Stimulated activated CD4-positive, alpha-beta T cell treated with anti-CD3 and anti-CD28 coated beads, Interleukin-4, amount 100 ng/mL, for 48 hours (primary cell): ENCODE measurements at places on chromosomes 4 and X.

- no peak for DNase-seq
These were observed 47.0 kb downstream of the ASIC5 start for GRCh38 chr4:155819066-155819465.

DNA sequence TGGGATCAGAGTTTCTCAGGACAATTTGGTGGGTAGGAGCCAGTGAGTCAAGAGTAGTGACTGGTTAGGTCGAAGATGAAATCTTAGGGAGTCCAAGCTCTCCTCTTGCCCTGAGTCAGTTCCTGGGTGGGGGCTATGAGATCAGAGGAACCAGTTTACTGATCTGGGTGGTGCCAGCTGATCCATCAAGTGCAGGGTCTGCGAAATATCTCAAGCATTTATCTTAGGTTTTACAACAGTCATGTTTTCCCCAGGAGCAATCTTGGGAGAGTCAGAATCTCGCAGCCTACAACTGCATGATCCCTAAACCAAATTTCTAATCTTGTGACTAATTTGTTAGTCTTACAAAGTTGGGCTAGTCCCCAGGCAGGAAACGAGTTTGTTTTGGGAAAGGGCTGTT is 1833.2 kb upstream of the PCDH7 start:
- no peak for DNase-seq

- no peak for DNase-seq
These were observed 113.2 kb downstream of the MID1 start for GRCh38 chrX:10507181-10507580.

DNA sequence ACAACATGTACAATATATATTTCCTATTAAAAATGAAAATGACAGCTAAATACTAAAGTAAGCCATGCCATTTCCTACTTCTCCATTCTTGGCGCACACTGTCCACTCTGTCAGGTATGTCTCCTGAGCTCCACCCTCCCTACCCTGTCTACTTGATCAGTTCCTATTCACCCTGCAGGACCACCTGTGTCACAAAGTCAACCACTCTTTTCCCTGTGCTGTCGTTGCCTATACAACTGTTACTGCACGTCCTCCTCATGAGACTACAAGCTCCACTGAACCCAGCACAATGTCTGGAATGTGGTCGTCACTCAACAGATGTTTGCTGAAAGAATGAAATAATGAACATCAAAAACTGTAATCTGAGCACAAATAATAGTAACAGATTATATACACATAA is 54.9 kb downstream of the SLC9A7 start:
- DNase-seq, result no peak

DNA sequence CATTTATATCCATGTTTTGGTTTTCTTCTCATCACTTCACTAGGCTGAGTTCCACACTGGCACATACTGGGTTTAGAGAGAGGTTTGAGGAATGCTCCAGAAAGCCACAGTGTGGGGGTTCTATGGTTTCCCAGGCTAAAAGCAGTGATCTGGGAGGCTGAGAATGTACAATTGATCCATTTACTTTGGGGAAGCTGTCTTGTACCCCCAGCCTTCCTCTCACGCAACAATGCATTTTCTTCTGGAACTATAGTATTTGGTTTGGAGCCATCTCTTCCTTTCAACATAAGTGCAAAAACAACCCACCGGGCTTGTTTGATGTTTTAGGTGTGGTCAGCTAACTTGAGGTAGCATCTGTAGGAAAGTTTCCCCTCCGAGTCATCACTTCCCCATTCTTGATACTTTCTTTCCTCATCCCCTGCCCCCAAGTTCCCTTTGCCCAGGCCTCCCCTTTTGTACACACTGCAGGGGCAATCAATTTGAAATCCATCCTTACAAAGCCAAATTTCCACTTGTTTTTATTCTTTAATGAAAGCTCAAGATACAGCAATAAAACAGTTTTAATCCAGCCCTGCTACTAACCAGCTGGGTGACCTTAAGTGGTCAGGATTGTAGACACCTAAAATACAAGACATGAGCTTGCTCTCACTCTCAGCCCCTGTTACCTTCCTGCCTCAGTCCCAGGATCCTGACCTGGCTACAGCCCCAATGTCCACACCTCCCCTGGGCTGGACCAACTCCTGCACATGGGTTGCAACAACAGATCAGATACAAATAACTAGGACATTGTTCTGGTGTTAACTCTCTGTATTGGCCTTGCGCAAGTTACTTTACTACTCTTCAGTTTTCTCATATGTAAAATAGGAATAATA is 109.2 kb downstream of the FHDC1 start:
- DNase-seq, result no peak

DNA sequence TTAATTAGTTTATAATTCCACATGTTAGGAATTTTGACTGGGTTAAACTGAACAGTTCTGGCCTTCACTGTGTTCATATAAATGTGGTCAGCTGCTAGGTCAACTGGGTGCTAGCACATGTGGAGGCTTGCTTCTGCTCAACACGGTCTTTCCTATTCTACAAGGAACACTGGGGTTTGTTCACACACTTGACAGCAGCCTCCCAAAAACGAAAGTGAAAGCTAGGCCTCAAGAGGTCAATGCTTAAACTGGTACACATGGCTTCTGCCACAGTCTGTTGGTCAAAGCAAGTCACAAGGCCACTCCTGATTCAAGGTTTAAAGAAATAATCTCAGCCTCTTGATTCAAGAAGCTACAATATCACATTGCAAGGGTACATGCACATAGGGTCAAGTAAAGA is 126.5 kb downstream of the QDPR start:
- DNase-seq, result no peak

- DNase-seq, result no peak
These were observed 85.2 kb upstream of the STS start for GRCh38 chrX:7062276-7062675.

- no peak for DNase-seq
These were observed 38.4 kb upstream of the CLNK start for GRCh38 chr4:10722957-10723356.

DNA sequence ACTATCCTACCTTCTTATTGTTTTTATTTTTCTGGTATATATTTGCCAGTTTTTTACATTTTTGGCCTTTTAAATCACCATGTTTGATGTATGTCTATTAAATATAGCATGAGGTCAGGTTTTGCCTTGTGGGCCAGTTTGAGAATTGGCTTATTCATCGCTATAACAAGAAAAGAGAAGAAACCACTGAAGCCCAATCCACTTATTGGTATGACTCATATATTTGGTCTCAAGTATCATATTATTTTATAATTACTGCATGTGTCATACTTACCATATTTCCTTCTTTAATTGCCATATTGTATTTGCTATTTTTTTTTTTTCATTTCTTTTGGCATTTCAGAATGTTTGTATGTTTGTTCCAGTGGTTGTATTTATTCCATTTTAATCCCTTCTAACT is 99.3 kb downstream of the IRF2 start:
- DNase-seq, result no peak

DNA sequence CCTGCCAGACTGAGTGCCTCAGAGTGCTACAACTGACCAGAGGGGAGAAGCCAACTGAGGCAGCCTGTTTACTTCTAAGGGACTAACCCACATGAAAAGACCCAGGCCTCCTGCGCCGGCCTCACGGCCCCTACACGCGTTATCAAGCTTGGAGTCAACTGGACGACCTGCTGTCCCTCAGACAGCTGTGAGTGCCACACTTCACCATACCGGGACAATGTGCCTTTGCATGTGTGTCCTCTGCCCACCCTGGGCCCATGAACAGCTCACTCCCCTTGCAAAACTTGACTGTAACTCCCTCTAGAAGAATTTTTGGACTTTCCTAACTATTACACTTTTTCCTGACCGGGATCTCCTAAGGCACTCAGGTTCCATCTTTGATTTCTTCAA is 1.8 kb downstream of the NOP14 start:
- DNase-seq, result no peak

- DNase-seq, result no peak
These were observed 71.7 kb downstream of the CPZ start for GRCh38 chr4:8664031-8664805.

- DNase-seq, result no peak
These were observed 180.3 kb upstream of the PPARGC1A start for GRCh38 chr4:24070117-24070516.

GRCh38 chr4:139958739-139959098 is 195.3 kb downstream of the MAML3 start:
- DNase-seq, result no peak

DNA sequence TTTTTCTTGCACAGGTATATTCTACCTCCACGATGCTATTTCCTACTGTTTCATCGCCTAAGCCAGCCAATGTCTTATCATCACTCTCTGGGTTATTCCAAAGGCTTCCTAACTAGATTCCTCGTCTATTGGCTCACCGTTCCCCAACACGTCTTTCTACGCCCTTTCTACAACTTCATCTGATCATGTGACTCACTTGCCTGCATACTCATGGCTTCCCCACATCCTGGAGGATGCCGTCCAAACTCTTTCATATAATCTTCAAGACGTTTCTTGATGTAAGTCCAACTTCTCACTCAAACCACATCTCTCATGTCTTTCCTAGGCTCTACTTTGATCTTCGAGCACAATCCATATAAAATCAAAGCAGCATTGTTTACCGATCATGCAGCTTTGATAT is 322.0 kb upstream of the PPARGC1A start:
- DNase-seq, result no peak

DNA sequence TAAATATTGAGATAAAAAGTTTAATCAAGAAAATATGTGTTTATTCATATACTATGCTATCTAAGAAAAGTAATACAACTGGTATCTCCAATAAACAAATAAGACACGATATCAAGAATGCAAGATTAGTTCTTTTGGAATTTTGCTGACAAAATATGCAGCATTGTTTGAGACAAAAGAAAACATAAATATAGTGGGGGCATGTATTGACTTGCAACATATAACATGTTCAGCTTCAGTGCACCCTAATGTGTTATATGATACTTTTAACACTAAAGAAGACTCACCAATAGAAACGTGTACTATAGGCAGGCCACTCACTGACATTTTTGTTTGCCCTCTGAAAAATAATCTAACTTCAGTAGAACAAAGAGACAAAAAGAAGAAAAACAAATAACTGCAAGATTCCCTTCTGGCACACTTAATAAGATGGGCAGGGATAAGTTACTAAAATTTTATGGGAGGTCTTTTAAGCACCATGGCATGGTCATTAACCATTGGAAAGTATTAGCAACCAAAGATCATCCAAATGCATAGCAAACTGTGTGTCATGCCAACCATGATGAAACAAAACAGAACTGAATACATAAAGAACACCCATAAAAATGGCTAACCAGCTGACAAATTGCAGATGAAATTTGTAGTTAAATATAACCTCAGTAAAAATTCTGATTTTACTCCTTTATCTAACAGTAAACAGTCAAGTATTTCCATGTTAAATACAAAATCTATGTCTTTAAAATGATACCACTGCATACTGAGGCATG is 447.9 kb upstream of the FAM241A start:
- no peak for DNase-seq

- peak; percentile 3 for DNase-seq
These were observed at the start of gene NBDY for GRCh38 chrX:56729152-56729850. Gene NBDY, plus strand, starts transcription at chrX:56729243. Its CDS starts 111 bp downstream, at chrX:56729354.

- no peak for DNase-seq
These were observed 65.6 kb downstream of the BANK1 start for GRCh38 chr4:101856149-101856548.

- no peak for DNase-seq
These were observed 177.4 kb downstream of the SH3KBP1 start for GRCh38 chrX:19709812-19710518.

DNA sequence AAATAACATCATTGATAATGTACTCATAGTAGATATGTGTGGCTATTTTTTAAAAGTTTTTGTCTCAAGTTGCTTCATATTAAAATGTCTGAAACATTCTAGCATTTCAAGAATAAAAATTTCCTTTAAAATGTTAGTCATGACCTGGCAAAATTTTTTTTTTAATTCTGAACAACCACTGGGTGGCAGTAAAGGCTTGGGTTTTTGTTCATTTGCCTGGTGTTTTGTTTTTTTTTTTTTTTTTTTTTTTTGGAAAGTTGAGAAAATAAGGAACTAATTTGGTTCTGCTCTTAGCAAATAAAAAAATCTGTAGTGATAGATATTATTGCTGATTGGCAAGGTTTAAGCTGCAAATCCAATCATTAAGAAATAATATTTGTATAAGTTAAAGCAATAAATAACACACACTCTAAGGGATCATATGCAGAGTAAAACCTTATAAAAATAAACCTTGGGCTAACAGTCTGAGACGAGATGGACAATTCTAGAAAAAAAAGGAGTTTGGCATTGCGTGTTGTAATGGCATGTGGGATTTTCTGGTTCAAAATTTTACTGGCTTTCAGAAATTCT is 81.4 kb downstream of the CEP44 start:
- DNase-seq, result no peak
